Fibroblast of gingiva (primary cell): ENCODE measurements at places on chromosomes 4 and X.

DNA sequence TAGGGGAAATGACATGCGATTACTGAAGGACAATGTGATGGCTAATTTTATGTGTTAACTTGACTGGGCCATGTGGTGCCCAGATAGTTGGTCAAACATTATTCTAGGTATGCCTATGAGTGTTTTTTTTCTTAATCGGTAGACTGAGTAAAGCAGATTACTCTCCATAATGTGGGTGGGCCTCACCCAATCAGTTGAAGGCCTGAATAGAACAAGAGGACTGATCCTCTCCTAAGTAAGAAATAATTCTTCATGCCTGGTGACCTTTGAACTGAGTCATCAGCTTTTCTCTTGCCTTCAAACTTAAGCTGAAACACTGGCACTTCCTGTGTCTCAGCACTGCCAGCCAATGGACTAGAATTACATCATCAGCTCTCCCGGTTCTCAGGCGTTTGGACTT lies 164.0 kb upstream of the FGF13 start:
- no peak for DNase-seq

DNA sequence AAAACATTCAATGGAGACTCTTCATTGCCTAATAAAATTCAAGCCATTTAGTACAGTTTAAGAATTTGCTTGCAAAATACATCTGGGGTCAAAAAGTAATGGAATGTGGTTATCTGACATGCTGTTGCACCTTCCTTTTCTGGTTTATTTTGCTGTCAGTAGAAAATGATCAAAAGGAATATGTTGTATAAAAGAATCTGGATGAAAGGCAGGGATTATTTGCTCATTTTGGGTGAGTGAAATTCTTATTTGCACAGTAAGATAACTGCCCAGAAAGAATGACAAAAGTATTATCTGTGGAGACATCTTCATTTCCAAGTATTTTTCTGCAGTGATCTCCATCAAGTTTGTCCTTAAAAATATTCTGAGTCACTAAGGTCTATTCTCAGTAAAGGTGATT lies 30.4 kb downstream of the BOD1L1 start:
- no peak for DNase-seq

DNA sequence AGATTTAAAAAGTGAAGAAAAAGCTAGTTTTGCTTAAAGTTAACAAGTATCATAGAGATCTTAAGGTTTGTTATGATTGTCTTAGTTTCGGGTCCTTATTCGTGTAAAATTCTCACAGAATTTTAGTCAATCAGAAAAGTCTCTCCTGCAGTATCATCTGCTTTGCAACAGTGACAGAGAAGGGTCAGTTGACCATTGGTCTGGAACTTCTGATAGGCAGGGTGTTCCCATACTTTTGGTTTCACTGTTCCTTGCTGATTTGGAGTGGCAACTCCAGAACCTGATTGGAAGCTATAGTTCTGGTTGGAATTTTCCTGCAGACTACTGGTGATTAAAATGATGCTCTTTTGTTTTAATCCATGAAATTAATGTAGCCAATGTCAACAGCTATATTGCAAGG lies 1.8 kb downstream of the IL15 start:
- DNase-seq, result peak; percentile 24

- peak; percentile 42 for DNase-seq
Observed at GRCh38 chr4:108270466-108271450, 102.0 kb upstream of the LEF1 start.

DNA sequence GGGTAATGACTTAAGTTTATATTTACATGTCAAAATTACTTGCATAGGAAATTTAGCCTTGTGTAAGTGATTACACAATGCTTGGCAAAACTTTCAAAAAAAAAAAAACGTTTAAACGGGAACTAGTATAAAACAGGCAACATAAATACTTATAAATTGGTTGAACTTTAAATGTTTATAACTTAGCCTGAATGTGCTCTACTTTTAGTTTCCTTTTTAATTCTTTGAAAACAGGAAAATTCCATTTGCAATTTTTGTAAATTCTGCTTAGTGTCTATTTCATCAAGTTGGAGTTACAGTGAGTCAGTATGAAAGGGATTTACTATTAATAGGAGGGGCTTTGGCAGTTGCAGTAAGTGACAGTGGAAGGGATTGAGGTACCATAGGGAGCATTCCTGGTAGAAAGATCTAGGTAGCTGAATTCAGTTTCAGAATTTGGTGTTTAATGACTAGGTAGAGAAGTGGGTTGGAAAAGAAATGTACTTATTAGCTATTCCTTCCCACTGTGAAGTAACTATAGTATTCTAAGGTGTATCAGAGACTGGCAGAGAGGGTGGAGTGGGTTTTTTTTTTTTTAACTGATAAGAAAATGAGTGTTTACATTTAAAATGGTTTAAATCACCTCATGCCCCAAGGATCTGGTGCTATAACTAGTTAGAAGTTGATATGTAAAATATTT lies 2.8 kb downstream of the STAG2 start:
- peak; percentile 63 for DNase-seq

GRCh38 chr4:20603671-20604313 lies 96.5 kb upstream of the PACRGL start:
- DNase-seq, result peak; percentile 44

GRCh38 chr4:80139671-80140070 lies 57.6 kb upstream of the PRDM8 start:
- DNase-seq, result no peak

DNA sequence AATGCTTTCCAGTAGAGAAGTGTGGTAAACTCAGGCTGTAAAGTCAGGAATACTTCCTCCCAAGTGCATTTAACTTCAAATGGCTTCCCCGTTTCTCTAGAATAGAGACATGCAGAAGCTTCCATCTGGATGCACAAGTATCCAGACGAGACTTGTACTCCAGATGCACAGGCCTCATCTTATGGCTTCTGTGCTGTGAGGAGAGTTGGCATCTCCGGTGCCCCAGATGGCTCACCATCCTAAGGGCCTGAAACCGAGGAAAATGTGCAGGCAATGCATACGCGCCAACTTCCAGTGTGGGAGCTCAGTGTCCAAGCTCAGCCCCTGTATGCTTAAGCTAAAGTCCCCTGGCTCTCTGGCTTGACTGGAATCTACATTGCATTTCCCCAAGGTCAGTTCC lies 184.0 kb upstream of the TBL1X start:
- no peak for DNase-seq

DNA sequence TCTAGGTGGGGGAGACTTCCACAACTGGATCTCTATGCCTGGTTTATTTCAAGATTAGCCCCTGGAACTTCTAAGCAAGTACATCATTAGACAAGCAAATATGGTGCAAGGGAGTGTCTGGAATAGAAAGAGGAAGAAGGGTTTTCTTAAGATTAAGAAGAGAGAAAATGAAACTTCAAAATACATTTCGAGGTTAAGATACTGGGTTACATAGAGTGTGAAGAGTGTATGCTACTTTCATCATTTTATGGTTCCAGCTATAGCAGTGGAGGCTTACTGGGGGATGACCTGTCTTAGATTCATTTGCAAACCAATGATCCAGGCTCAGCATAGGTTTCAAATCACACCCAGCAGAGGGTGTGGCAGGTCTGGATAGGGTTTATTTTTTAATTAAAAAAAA lies 144.4 kb upstream of the GATB start:
- DNase-seq, result no peak

GRCh38 chr4:41375561-41375960 lies 118.8 kb downstream of the UCHL1 start:
- no peak for DNase-seq

- DNase-seq, result no peak
Observed at GRCh38 chrX:112731793-112732192, 52.1 kb upstream of the LHFPL1 start.

- peak; percentile 3 for DNase-seq
Observed at GRCh38 chr4:115361781-115362180, 248.4 kb upstream of the NDST4 start.

- DNase-seq, result no peak
Observed at GRCh38 chr4:134308910-134309309, 107.3 kb upstream of the PABPC4L start.
